AG10803 (cell line): ENCODE measurements at places on chromosomes 13 and 19.
A peak's percentile ranks its signal among the peaks of the same experiment; 100 is the strongest.

GRCh38 chr13:26897706-26898550 is 137.3 kb upstream of the GPR12 start:
- no peak for DNase-seq

DNA sequence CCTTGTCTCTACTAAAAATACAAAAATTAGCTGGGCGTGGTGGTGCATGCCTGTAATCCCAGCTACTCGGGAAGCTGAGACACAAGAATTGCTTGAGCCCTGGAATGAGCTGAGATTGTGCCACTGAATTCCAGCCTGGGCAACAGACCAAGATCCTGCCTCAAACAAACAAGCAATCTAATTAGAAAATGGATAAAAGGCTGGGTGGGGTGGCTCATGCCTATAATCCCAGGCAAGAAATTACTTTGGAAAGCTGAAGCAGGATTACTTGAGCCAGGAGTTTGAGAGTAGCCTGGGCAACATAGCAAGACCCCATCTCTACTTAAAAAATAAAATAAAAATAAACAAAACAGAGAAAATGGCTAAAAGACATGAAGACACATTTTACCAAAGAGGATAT is 77.0 kb downstream of the CAB39L start:
- DNase-seq = peak; percentile 80

- DNase-seq = no peak
Measured at GRCh38 chr19:35098413-35099049, 17.1 kb upstream of the FXYD3 start.

DNA sequence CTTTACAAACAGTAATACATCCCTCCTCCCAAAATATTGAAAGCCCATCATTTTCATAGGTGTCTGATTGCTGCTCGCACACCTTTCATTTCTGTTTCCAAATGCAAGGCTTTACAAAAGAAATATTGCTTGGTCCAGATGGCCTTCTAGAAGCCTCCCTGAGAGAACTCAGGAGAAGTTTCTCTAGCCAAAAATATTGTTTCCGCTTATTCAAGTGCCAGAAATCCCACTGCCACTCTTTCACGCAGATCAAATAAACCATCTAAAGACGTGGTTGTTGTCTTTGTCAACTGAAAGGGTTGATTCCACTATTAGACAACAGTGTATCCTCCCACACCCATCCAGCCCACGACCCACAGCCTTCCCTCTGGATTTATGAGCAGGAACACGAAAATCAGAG is 96.2 kb downstream of the ZIC5 start:
- DNase-seq = no peak

DNA sequence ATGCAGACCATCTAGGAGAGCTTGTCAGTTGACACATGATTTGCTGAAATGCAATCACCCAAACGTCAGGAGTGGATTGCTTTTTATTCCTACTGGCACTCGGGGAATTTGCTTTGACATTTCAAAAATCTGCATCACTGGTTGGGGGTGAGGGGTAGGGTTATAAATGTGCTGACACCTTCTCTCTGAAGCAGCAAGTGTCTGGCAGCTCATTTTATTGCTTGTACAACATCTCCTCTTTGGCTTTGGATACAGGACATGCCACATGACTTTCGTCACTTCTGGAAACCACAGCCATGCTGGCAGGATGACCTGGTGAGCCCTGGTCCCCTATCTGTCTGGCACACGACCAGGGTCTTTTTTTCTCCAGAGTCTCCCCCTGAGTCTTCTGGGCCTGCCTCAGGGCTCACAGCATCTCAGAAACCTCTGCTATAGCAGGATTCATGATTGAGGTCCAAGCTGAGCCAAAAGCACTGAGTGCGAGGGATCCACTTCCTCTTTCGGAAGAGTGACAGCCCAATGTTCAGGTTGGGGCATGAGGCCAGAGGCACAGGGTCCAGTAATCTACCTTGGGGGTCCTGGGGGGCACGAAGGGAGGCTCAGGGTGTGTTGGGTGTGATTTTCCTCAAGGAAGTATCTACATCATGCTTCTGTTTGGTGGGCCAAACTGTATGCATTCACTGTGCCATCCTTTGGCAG is 60.1 kb downstream of the HSPH1 start:
- DNase-seq = peak; percentile 35

GRCh38 chr19:50557009-50557613 is 11.1 kb downstream of the LRRC4B start:
- no peak for DNase-seq

DNA sequence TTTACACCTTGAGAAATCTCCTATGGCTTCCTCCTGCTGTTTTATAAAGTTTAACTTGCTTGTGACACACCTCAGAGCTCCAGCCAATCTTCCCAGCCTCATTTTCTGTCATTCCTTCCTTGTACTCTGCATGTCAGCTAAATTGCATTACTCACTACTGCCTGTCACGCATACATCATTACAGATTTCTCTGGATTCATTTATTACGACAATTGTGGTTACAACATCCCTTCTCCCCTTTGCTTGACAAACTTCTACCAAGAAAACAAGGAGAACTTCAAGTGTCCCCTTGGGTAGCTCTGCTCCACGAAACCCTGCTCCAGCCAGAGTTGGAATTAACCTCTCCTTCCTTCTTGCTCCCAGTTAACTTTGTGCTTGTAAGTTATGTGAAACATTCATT is 22.0 kb upstream of the GPR18 start:
- DNase-seq = peak; percentile 85

DNA sequence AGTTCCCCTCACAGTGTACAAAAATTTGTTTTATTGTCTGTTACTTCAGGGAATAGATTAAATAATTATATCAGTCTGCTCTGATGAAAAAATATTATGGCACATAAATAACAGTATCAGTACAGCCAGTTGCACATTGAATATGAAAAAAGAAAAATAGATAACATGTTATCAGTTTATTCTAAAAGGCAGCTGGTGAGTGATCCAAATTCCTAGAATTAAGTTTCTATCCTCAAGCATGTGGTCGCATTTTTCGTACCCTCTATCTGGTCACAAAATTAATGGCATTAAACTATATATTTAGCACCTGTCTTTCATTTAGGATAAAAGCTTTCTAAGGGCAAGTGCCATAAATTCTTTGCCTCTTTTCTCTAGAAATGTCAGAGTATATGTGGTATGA is 944.8 kb upstream of the PCDH9 start:
- DNase-seq = no peak

DNA sequence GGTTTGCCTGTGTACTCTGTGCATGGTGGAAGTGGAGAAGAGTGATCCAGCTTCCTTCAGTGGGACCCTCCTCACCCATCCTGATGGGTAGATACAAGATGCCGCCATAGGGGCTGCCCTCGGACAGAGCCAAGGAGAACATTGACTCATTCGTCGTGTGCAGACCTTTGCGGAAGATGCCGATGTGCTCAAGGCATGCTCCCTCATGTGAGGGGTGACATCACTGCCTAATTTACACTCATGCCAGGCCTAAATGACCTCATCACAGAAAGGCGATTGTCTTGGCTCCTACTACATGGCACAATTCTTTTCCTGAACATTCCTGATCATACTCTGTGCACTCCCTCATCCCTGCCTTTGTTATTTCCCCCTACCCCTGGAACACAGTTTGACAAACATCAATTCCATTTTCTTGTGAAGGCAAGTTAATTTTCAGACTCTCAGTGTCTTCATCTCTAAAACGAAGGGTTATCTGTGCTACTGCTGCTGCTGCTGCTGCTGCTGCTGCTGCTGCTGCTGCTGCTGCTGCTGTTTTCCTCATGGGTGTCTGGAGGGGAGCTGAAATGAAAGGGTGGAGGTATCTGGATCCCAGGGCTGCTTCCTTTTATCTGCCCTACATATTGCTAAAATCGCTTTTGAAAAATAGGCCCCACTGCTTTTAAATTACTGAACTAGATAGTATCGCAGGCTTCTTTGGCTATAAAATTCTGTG is 146.5 kb upstream of the ARGLU1 start:
- no peak for DNase-seq

DNA sequence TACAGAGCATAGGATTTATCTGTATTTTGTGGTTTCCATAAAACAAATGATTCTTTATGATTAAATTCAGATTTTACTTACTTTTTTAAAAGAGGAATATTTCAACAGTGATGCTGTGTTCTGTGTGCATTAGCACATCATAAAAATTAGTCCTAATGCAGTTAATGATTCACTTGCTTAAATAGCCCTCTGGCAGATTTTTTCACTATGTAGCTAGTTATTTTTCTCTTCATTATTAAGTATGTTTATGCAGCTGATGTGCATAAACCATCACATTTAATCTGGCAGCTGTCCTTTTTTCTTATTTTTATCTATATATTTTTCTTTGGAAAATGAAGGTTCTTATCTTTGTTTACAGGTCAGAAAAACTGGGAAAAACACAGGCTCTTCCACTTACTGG is 127.2 kb downstream of the ZNF486 start:
- DNase-seq = no peak

DNA sequence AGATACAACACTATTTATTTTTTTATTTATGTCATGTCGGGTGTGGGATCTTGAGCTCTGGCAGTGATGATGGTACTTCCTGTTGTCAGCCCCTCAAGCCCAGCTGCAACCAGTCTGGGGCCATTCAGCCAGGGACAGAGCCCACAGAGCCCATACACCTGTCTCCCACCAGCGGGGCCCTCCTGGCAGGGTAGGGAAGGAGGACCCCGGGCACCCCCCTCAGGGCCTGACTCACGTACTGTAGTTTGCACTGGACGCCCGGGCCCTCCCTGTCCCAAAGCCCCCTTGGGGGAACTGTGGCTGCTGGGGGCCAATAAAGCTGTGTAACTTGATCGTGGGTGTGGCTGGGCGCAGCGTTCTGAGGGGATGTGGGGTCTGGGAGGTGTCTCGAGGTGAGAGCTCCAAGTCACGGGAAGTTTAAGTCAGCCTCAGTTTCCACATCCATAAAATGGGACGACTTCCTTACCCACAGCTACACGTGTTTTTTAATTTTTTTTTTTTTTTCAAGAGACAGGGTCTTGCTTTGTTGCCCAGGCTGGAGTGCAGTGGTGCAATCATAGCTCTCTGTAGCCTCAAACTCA is 9.5 kb downstream of the ATG4D start:
- DNase-seq = no peak

GRCh38 chr19:31092274-31092673 is 257.0 kb downstream of the TSHZ3 start:
- DNase-seq = no peak

DNA sequence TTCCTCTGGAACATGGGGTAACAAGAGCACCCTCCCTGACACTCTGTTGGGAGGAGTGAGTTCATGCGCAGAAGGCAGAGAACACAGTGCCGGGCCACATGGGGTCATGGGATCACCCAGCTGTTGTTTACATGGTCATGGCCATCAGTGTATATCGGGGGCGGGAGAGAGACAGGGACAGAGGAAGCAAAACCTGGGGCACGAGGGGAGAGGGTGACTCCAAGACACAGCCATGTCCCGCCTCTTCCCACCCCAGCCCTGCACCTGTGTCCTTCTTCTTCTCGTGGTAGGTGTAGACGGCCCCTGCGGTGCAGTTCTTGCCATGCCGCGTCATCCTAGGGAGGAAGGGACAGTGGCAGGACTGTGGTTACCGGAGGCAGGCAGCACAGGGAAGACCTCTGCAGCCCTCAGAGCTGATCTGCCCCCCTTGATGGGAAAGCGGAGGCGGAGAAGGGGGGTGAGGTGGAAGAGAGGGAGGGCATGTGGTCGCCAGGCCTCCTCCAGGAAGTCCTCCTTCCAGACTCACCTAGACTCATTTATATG is 19.9 kb downstream of the NOSIP start:
- no peak for DNase-seq

- DNase-seq = no peak
Measured at GRCh38 chr13:41005704-41006103, 13.4 kb downstream of the ELF1 start.
